ENCODE measurements at places on chromosomes 3 and 15.

GRCh38 chr15:57082054-57082728 lies 163.7 kb downstream of the TCF12 start:
- no peak for DNase-seq

DNA sequence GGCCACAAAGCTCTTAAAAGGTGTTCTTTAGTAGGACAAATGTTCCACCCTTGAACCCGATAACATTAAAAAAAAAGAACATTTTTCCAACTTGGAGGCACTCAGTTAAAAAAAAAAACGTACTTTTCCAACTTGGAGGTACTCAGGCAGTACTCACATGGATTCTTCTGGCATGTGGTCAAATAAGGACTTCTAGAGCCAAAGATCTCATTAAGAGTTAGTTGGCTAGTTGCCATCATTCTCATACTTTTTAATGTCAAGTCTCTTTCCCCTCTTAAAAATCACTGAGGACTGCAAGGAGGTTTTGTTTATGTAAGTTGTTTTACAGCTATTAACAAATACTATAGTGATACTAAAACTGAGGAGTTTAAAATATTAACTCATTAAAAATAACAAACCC lies 101.0 kb downstream of the CADPS start:
- no peak for DNase-seq

DNA sequence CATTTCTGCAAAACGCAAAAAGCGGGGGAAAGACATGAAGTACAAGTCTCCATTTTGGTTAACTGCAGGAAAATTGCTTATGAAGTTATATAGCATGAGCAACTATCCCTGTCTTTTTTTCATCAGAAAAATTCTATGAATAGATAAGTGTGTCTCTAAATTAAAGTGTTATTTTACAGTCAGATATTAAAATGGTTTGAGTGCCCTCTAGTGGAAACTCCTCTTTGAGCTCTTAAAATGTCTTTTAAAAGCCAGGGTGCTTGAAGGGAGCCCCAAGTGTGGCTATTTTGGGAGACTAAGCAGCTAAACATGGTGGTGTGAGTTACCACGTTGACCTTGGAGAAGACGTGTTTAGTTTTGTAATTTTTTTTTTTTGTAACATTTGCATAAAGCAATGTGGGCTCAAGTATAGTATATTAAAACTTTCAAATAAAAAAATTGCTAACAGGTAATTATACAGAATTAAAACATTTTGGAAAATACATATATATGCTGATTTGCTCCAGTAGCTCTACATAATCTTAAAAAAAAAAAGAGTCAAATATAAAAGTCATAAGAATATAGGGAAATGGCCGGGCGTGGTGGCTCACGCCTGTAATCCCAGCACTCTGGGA lies 77.2 kb downstream of the PPP2R3A start:
- DNase-seq = peak; percentile 45

- DNase-seq = no peak
These were observed 522 bp downstream of the MED12L start for GRCh38 chr3:151085889-151086483.

GRCh38 chr3:109648027-109648426 lies 310.7 kb upstream of the DPPA4 start:
- DNase-seq = no peak

GRCh38 chr3:111764645-111765091 lies 94.4 kb upstream of the PHLDB2 start:
- DNase-seq = peak; percentile 53

DNA sequence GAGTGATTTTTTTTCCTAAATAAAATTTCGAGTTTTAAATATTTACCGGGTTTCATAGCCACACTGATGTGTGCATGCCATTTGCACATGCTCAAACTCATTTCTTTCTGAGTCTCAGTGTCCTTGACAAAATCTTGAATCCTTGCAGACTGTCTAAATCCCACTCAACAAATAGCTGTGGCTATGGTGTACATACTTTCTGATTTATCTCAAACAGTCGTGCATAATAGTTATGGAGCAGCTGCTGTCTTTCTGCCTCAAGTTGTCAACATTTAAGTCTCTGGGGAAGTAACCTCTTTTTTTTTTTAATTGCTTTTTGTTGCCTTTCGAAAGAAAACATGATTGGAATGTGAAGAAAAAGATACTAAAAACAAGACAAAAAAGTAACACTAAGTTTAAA lies 52.8 kb upstream of the UTS2B start:
- peak; percentile 38 for DNase-seq

DNA sequence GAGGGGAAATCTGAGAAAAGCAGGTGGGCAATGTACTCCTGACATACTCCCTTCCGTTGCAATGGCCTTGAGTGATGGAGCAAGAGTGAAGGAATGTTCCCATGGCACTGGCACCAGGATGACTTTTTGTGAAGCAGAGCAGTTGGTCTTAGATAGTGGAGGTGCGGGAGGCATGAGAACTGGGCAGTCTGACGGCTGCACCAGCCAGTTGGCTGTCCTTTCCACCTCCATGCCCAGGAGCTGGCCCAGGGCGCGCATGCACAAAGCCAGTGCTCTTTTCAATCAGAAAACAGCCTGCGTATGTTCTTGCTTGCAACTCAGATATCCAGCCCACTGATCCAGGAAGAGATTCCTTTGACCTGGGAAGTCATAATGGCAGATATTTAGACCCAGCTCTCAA lies 136.8 kb downstream of the PGPEP1L start:
- no peak for DNase-seq

DNA sequence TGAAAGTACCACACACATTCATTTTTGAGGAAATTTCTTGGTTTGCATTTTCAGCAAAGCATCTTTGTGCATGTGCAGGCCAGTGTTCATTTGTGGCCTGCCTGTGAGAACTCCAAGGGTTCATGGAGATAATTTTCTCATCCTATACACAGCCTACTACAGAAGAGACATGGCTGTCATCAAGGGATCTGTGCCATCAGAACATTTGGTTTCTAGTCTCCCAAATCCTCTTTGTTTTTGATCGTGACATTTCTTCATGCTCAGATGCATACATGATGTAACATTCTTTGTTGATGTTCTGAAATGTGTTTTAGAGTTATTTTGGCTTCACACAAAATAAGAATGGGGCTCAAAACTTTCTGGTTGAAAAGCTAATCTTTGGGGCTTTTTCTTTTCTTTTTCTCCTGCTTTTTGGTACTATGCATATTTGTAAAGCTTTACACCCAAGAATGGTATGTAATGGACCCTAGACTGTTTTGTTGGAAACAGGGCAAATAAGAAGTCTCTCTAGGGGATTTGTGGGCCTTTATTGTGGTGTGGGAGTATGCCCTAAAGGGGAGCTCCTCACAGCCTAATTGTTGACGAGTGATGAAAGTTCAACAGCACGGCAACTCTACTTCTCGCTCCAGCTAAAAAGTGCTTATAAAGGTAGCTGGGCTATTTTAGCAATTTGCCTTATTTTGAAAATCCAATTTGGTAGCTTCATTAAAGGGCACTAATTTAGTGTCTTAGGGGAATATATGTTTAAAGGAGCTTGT lies 3.2 kb upstream of the ARPP21 start:
- no peak for DNase-seq

- DNase-seq = no peak
These were observed 12.9 kb downstream of the SNAPC5 start for GRCh38 chr15:66484539-66485112.

DNA sequence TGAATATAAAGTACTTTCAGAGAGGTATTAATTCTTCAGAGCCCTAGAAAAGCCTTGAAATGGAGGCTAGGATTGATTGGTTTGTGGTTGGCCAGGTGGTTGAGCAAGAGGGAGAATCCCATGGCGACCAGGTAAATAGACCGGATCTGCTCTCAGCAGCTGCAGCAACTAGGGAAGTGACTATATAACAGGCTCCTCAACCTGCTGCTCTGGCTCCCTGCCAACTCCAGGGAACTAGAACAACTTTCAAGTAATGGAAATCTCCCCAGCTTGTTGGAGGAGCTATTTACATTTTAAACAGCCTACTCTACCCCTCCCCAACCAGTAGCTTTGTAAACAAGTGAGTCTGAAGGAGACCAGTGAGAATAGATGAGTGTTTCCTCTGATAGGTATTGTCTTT lies 121.8 kb upstream of the CADM2 start:
- no peak for DNase-seq

GRCh38 chr3:187673012-187673411 lies 2.8 kb upstream of the SST start:
- no peak for DNase-seq

- peak; percentile 44 for DNase-seq
These were observed 25.4 kb downstream of the CXCR6 start for GRCh38 chr3:45968706-45969105.

DNA sequence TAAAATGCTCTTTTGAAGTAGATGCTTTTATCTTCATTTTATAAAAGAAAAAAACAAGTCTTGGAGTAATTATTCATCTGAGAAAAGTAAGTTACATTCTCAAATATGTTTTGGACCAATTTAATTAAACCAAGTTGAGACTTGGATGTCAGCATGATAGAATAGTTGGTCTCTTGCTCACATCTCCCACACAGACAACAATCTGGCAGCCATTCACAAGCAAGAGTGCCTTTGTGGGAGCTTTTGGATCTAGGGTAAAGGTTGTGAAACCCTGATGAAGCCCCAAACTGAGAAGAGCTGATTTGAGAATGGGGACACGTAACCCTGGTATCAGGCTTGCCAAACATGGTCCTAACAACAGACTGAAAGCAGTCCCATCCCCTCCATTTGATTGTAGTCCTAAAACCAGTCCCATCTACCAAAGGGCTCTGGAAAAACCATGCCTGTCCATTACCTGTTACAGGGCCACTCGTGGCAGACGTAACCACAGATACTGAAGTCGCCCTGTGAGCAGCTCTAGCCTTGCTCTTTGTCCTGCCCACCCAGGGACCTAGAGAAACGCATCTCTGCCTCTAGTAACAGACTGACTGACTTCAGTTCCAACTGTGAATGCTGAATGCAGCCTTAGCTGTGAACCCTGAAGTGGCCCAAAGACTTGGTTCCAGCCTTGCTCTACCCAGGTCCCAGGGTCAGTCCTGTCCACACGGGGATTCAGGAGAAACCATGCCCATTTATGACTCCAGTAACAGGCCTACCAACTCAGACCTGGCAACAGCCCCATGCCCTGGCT lies 145.5 kb upstream of the SYNPR start:
- no peak for DNase-seq

DNA sequence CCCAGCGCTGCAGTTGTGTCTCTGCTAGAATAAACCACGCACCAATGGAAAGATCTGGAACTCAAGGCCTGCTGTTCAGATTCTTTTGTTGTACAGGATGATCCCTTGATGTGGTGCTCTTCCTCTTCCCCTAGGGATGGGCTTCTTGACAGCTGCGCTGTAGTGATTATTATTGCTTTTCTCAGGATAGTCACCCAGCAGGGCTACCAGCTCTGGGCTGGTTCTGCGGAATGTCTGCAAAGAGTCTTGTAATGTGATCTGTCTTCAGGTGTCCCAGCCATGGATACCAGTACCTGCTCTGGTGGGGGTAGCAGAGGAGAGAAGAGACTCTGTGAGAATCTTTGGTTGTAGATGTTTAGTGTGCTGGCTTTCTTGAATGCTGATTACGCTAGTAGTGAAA lies 974.2 kb downstream of the NSUN3 start:
- DNase-seq = no peak

GRCh38 chr3:63613561-63613960 lies 38.9 kb upstream of the SNTN start:
- DNase-seq = no peak

- peak; percentile 12 for DNase-seq
These were observed 47.1 kb upstream of the CADPS start for GRCh38 chr3:62922326-62922725.

GRCh38 chr3:16936233-16936632 lies 51.5 kb downstream of the PLCL2 start:
- no peak for DNase-seq

- DNase-seq = peak; percentile 34
These were observed 26.9 kb upstream of the THRB start for GRCh38 chr3:24521420-24522145.

GRCh38 chr15:65576664-65577063 lies 34.3 kb downstream of the INTS14 start:
- DNase-seq = peak; percentile 43

GRCh38 chr15:63950911-63951481 lies 95.3 kb downstream of the DAPK2 start:
- DNase-seq = peak; percentile 87

Data from fibroblast of gingiva (primary cell).